ENCODE measurements at places on chromosomes 4 and X. TPM values are rescaled to one million over a fixed set of nuclear protein-coding genes. Genes with fewer than 3 reads are reported as not detected.

GRCh38 chrX:130079824-130080406, 30.4 kb downstream of the ELF4 start:
- peak; percentile 81 for DNase-seq

Gene SPATA4
- total RNA-seq, result 0.97 TPM

DNA sequence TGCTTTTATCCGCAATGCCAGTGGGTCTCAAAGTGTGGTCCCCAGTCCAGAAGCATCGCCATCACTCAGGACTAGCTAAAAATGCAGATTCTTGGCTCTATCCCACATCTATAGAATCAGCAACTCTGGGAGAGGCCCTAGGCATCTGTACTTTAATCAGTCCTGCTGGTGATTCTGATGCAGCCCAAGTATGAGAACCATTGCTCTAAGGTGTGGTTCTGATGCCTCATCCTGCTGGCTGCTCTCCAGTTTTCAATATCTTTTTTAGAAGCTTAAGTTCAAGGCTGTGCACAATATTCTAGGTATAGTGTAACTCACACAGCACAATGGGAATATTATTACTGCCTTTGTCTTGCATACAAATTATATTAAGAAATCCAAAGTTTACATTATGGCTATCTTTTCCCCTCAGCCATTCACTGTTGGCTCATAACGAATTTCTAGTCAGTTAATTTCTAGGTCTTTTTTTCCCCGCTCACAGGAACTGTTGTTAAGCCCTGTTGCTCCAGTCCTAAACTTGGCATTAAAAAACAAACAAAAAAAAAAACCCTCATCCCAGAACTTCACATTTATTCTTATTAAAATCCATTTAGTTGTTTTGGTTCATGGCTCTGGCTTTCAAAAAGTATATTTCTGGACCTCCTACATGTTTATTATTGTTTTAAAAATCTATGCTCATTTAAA, 109.1 kb downstream of the PHEX start:
- DNase-seq, result no peak

DNA sequence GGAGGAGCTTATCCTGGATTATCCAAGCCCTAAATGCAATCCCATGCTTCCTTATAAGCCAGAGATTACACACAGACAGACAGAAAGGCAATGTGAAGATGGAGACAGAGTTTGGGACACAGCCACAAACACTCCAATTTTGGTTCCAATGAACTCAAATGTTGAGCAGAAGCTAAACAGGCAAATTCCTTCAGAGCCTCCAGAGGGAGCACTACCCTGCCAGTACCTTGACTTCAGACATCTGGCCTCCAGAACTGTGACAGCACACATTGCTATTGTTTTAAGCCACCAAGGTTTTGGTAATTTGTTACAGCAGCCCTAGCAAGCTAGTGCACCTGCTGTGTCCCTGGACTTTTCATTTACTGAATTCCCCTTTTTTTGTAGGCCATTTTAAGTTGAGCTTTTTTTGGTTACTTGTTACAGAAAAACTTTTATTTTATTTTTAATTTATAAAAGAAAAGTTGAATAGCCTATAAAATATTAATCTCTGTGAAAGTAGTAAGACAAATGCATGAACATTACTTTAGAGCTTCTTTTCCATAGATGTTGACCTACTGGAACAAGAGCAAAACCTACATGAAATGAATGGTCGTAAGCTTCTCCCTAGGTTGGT, 33.4 kb upstream of the SRD5A3 start:
- peak; percentile 56 for DNase-seq

DNA sequence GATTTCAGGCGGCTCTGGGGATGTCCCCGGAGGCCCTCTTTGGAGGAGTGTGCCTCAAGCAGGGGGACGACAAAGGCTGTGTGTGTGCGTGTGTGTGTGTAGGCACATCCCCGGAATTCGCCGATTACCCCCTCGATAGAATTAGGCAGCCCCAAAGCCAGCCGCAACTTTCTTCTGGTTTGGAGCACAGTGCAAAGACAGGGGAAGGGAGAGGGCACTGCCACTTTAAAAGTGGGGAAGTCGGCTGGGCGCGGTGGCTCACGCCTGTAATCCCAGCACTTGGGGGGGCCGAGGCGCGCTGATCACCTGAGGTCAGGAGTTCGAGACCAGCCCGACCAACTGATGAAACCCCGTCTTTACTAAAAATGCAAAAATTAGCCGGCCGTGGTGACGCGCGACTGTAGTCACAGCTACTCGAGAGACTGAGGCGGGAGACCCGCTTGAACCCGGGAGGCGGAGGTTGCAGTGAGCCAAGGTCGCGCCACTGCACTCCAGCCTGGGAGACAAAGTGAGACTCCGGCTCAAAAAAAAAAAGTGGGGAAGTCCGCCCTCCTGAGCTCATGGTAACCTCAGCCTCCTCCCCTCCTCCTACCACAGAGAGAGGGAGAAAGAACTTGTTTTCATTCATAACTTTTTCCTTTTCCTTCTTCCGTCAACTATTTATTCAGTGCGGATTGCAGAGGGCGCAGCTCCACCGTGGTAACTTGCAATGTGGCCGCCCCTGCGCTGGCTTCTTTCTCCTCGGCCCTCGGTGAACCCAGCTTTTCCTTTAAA, 2.4 kb downstream of the SPRY1 start:
- peak; percentile 84 for DNase-seq

GRCh38 chr4:112245383-112245782, 13.8 kb downstream of the AP1AR start:
- peak; percentile 18 for DNase-seq

GRCh38 chrX:150958177-150958576, 25.0 kb upstream of the HMGB3 start:
- no peak for DNase-seq

Gene ARMCX4
- 8.1 TPM for total RNA-seq

DNA sequence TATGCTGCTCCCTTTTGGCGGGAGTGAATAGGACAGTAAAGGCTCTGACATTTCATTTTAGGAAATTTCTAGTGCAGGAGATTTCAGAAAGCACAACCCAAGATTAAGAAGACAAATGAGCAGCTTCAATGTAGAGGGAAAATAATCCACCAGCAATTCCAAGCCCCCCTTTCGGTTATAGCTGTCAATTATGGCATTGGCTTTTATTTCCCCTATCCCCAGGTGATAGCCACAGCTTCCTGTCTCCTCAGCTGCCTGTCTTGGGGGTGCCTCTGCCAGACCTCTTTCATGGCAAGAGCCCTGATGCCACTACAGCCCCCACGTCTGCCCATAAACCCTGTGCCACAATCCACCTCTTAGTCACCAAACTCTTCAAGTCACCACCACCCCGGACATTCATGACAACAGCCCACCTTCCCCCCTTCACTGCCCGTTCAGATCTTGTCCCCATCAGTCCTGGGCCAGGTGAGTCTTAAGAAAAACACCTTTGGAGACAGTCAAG, 48.4 kb upstream of the CLNK start:
- no peak for DNase-seq

DNA sequence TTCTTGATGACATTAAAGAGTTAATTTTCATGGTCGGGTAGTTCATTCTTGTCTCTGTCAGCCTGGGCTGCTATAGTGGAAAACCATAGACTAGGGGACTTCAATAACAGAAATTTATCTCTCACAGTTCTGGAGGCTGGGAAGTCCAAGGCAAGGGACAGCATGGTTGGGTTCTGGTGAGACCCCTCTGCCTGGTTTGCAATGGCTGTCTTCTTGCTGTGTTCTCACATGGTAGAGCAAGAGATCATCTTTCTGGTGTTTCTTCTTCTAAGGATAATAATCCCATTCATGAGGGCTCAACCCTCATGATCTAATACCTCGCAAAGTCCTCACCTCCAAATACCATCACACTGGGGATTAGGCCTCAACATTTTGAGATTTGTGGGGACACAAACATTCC, 50.1 kb downstream of the RHOH start:
- DNase-seq, result no peak

Gene PNPLA4
- total RNA-seq, result 9.9 TPM

DNA sequence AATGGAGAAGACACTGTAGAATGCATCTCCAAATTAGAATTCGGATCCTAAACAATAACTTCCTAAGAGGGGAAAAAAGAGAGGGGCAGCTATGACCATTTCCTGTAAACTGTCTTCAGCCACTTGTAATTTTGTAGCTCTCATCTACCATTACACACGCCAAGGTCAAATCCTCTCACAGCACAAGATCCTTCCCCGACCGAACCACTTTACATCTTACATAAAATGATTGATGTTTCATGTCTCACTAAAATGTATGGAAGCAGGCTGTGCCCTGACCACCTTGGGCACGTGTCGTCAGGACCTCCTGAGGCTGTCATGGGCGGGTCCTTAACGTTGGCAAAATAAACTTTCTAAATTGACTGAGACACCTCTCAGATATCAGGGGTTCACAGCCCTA, 24.1 kb upstream of the PBDC1 start:
- peak; percentile 41 for DNase-seq

Gene NLGN4X
- 0.86 TPM for total RNA-seq

Gene UGT2B10
- total RNA-seq, result not detected

Gene STX18
- 24.2 TPM for total RNA-seq

Gene KIAA1210
- not detected for total RNA-seq

DNA sequence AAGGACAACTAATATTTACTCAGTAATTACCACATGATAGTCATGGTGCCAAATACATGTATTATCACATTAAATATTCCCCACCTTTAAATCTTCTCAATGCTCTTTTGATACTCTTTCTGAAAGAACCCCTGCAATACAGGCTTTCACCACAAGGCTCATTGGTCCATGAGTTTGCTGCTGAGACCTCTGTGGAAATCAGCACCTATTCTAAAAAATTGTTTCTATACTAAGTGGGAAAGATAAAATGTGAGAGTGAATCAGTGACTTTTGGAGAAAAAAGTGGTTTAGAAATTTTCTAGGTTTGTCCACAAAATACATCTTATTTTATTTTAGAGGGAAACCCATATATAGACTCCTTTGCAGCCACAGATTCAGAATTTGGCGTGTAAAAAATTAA, 257.3 kb downstream of the ZIC3 start:
- DNase-seq, result no peak

Gene DRD5
- total RNA-seq, result not detected

DNA sequence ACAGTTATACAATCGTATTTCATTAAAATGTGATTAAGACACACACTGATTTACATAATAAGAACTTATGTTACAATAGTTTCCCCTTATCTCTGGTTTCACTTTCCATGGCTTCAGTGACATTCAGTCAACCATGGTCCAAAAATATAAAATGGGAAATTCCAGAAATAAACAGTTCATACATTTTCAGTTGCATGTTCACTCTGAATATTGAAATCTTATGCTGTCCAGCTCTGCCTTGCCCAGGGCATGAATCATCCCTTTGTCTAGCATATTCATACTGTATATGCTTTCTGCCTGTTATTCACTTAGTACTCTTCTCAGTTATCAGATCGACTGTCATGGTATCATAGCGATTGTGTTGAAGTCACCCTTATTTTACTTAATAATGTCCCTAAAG, 173.8 kb upstream of the DCAF12L2 start:
- no peak for DNase-seq

Gene METTL14
- total RNA-seq, result 23.5 TPM

DNA sequence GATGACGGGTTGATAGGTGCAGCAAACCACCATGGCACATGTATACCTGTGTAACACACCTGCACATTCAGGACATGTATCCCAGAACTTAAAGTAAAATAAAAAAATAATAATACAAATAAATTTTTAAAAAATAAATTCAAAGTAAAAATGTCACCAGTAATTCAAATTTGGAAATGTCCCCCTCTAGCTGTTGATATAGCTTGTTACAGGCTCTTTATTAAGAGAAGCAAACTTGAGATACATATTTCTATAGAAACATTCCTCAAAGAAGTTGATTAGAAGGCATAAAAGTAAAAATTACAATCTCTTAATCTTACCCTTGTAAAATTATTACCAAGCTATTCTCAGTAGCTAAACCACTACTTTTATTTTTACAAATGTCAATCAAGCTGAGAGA, 1397.0 kb downstream of the FAM133A start:
- DNase-seq, result no peak

- peak; percentile 38 for DNase-seq
These were observed 208.7 kb downstream of the CHIC2 start for GRCh38 chr4:53855581-53856250.

DNA sequence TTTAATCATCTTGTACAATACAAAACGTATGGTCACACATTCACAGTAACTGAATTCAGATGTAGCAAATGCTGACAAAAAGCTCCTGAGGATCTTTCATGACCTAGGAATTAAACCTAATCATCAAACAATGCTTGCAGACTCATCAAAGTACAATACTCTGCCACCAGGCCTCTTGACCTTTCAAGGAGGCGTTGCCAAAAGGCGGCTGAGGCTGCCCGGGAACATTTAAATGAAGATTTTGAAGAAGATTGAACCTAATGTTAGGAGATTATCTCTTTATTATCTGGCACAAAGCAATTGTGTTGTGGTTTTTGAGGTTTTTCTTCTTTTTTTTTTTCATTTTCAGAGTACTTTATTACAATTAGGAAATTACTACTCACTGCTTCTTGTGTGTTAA, 340.5 kb downstream of the GALNTL6 start:
- no peak for DNase-seq

- DNase-seq, result no peak
These were observed 238.2 kb downstream of the MGST2 start for GRCh38 chr4:139903845-139904244.

- no peak for DNase-seq
These were observed 217.6 kb upstream of the ZFP42 start for GRCh38 chr4:187777954-187778353.

DNA sequence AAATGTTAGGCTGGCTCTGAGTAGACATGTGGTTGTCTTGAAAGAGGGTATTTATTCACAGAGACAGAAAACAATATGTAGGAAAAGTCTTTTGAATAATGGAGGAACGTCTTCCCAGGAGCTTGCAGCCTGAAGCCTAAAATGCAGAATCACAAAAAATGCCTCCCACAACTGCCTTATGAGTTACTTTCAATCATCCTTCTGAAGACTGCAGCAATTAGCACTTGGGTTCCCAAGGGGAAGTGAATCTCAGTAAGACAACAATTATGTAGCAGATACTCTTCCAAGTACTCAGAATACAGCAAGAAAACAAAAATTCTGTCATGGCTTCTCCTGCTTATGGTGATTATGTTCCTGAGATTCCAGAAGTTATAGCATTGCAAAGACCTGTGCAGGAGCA, 166.6 kb upstream of the TBL1X start:
- DNase-seq, result no peak

DNA sequence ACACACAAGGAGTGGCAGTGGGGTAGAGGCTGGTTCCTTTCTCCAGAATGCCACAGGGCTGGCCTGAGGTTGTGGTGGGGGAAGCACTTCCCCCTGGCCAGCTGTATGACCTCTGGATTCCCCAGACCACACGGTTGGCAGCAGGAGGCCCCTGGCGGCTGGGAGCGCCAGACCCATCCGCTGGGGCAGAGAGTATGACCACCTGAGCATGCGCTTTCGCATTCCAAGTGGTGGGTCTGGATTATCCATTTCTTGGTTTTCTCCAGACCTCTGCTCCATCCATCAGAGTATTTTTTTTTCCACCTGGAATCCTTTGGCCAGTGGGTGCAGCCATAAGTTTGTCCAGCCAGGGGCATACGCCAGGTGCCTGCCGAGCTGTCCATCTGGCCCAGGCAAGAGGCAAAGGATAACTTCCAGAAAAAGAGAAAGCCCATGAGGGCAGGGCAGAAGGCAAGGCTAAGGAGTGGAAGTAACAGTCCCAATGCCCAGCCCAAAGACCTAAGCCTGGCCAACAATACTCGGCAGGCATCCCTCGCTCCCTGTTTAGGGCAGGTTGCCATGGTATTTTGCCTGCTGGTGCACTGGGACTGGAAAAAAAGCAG, 39.3 kb downstream of the NHSL2 start:
- no peak for DNase-seq

Measured in fibroblast of villous mesenchyme (primary cell).